ENCODE measurements at places on chromosomes 2 and 18.
A peak's percentile ranks its signal among the peaks of the same experiment; 100 is the strongest.

- DNase-seq = no peak
Observed at GRCh38 chr2:63555299-63555698, 33.0 kb downstream of the WDPCP start.

DNA sequence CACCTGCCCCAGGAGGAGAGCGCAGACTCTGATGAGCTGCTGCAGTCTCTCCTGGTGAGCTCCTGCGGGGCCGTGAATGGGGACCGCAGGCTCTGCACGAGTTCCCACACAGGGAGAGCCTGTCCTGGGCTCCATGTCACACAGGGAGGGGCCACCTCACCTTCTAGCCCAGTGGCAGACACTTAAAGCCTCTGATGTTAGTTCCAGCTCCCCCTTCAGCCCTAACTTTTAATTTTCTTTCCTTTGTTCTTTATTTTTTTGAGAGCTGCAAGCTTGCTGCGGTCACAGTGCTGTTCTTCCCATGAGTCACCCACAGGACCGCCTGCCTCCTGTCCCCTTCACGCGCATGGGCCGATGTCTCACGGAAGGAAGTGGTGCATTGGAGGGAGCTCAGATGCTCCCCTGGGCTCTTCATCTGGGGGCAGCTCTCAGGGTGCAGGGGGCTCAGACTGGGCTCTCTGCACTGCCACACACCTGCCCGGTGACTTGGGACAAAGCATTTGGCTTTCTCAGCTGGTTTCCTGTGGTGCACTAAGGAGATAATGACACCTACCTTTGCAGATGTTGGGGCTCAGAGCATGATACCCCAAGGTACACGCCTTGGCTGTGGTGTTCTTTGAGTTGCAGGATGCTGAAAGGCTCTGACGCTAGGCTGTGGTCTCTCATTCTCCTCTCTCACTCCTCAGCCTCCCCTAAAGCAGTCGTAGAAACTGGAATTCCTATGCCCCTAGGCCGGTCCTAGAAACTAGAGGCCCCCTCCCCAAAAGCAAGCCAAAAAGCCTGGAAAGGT lies 37.2 kb upstream of the PXDN start:
- DNase-seq = peak; percentile 18

GRCh38 chr18:9708057-9708433 lies at the start of gene RAB31:
RAB31 (plus strand) TSS chr18:9708301; CDS start chr18:9708406, 105 bp downstream.
- DNase-seq = no peak

GRCh38 chr18:75132931-75133525 lies 75.9 kb downstream of the PTGR3 start:
- no peak for DNase-seq

- DNase-seq = no peak
Observed at GRCh38 chr2:132645176-132645575, 24.8 kb downstream of the LYPD1 start.

DNA sequence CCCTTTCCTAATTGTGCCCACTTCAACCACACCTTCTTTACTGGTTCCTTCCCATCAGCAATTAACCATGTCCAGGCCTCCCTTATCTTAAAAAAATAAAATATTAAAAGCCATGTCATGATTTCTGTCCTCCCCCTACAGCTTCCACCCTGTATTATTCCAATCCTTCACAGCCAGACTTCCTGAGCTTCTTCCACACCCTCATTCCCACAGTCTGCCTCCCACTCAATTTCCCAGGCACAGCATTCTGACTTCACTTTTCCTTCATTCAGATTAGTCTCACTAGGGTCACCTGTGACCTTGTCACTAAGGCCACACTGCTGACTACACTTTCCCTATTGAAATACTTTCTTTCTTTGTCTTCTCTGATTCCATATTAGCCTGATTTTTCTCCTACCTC lies 159.4 kb downstream of the DIS3L2 start:
- no peak for DNase-seq

DNA sequence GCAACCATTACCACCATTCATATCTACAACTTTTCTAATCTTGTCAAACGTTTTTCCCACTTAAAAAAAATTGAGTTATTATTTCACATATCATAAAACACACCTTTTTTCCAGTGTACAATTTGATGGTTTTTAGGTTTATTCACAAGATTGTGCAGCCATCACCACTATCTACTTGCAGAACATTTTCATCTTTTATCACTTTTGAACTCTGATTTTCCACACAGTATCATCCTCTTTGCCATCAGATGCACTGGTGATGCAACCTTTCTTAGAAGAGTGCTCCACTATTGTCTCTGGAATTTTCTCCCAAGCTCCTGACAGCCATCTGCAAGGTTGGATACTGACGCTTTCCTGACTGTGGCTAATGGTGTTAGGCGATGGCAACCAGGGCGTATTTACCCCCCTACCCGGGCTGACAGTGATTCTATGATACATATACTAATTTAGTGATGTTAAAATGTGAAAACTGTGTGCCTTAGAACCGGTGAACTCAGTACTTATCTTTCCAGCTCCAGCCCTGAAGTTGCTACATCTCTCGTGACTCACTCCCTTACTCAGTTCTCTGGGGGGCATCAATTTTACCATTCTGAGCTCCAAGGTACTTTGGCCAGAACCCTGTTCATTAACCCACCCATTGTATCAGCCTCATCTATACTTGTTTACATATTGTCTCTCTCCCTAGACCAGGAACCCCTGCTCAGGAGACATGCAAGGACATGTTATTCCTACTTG lies 105.4 kb upstream of the SPRED2 start:
- no peak for DNase-seq

DNA sequence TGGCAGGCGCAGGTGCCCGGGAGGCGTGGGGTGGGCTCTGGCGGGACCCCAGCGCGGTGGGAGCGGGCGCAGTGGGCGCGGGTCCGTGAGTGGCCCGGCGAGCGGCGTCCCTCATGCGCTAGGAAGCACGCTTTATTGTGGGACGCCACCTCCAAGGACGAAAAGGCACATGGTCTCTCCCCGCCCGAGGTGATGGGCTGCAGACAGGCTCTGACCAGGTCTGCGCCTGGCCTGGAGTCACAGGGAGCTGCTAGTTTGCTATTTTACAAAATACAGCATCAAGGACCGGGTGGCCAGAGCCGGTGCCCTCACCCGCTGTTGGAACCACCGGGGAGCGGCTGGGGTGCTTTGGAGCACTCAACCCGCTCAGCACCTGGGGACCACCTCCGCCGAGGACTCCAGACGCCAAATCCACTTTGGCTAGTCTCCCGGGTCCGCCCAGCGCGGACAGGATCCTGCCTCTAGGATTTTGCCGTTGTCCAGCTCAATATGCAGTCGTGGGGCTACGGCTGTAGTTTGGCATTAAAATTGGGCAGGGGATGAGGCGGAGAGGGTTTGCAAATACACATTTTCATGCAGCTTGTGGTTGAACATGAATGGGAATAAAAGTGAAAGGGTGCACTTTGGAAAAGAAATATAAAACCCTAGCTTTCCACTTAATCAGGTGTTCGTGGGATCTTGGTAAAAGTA lies 65.4 kb downstream of the LRRFIP1 start:
- DNase-seq = no peak

DNA sequence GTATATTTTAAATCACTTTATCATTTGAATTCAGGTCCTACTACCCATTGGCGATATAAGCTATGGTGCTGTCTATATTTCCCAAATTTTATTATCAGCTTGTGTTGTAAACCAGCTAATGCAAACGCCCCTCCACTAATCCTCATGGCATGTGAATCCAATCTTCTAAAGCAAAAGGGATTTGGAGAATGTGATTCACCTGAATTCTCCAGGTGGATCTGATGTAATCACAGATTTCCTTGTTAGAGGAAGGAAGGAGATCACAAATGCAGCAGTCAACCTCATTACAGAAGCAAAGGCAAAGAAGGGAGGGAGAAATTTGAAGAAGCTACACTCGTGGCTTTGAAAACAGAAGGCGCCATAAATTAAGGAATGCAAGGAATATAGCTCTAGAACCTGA lies 431.1 kb upstream of the CDH19 start:
- DNase-seq = no peak

GRCh38 chr2:66137606-66138130 lies 297.3 kb upstream of the MEIS1 start:
- no peak for DNase-seq

- no peak for DNase-seq
Observed at GRCh38 chr2:11941201-11942177, 195.1 kb downstream of the LPIN1 start.

- no peak for DNase-seq
Observed at GRCh38 chr2:152483276-152484063, 148.5 kb downstream of the FMNL2 start.

- DNase-seq = no peak
Observed at GRCh38 chr18:3867236-3867635, 417.3 kb downstream of the TGIF1 start.

DNA sequence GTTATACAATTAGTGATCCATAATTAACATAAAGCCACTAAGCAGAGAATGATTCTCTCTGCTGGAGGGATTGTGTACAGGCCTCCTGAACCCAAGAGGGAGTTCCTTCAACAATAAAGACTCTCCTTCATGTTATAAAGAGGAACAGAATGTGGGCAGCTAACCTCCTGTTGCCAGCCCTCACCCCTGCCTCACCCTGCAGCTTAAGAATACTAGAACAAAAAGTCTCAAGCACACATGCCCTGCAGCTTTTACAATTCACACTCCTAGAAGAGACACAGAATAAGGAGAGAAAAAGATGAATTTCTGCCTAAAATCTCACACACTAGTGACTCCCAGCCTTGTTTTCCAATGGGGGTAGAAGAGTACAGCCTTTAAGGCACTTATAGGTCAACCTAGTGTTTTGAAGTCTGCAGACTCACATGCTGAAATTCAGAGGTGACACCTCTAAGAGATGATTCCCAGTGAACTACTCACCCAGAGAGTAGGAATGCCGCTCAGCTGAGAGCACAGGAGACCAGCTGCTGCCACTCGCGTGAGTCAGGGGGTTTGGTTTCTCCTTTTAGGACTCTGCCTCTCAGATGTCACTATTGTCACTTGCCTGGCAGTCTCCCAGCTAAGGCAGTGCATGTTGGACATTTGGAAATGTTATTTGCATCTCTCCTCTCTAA lies 32.5 kb upstream of the IL1RL1 start:
- DNase-seq = no peak

GRCh38 chr18:57649556-57650500 lies 28.2 kb upstream of the NARS1 start:
- DNase-seq = no peak

DNA sequence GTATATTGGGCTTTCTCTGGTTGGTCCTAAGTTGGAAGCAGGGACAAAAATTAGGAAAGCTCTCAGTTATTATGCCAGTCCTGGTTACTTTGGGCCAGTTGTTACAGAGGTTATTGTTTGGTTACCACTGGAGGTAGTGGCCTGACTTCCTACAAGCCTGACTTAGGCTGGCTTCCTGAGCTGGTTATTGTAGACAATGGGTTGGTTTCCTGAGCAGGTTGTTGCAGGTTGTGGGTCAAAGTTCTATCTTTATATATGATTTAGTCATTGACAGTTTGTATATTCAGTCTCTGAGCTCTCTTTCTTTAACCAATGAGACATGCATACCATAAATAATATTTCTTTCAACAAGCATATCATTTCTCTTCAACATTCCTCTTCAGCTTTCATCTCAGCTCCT lies 58.7 kb upstream of the RPE start:
- no peak for DNase-seq

DNA sequence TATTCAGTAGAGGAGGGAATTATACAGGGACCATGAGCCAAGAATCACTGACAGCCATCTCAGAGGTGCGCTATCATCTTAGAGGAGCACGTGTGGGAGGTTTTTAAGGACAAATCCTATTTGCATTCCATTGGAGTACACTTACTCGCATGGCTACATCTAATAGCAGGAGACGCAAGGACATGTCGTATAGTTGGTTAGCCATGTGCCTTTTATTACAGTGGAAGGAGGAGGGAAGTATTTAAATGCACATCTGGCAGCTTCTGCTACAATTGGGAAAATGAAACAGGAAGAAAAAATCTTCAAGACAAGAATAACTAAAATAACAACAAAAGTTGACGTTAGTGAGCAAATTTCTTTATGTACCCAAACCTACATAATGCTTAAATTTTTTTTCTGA lies 86.5 kb upstream of the UGP2 start:
- DNase-seq = no peak

DNA sequence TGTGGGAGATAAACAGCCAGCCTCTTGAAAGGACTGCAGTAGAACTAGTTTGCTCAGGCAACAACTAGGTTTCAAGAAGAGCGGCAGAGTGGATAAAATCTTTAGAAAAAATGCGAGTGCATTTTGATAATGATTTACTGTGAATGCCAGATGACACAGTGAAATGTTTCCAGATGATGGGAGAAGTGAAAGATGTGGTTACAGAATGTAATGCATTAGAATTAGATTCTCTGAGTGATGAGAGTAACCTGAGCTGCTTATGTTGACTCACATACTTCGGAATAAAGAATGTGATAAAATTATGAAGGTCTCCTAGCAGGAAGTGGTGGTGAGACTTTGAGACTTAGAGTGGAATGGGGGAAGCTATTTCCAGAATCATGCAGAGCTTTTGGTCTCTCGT lies 184.3 kb downstream of the GULP1 start:
- no peak for DNase-seq

DNA sequence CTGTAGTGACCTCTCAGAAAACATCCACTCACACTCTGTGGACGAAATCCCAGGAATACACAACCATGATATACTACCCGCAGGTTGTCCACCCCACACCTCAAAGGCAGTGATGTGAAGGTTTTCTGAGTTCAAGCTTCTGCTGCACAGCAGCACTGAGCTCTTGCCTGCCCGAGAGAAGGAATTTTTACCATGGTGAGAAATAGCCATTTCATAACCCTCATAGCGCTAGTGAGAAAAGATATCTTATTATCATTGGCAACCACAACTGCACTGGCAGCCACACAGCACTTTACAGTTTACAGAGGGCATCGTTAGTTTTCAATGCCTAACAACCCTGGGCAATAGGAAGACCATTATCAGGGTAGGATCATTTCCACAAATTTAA lies 36.9 kb downstream of the NAPG start:
- no peak for DNase-seq

DNA sequence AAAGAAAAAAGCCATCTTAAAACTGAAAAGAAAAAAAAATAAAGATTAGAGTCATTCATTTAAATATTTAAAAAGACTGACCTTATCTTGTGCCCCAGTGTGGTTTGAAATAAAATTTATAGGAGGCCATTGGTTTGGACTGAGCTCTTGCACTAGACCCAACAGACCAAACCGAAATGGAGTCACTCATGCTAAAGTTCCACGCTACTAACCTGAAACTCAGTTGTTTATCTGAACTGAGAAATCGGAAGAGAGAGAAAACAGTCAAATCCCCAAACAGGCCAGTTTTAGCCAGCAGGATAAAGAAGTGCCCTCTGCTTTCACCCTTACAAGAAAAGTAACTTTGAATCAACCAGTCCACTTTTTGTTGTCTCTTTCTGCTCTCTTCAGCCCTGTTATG lies 18.2 kb downstream of the RBM43 start:
- DNase-seq = no peak
